ENCODE measurements at places on chromosomes 2 and 18.

GRCh38 chr2:11616851-11617415, 53.1 kb downstream of the NTSR2 start:
- no peak for DNase-seq

- DNase-seq: no peak
Measured at GRCh38 chr2:143248631-143249030, 119.4 kb downstream of the ARHGAP15 start.

DNA sequence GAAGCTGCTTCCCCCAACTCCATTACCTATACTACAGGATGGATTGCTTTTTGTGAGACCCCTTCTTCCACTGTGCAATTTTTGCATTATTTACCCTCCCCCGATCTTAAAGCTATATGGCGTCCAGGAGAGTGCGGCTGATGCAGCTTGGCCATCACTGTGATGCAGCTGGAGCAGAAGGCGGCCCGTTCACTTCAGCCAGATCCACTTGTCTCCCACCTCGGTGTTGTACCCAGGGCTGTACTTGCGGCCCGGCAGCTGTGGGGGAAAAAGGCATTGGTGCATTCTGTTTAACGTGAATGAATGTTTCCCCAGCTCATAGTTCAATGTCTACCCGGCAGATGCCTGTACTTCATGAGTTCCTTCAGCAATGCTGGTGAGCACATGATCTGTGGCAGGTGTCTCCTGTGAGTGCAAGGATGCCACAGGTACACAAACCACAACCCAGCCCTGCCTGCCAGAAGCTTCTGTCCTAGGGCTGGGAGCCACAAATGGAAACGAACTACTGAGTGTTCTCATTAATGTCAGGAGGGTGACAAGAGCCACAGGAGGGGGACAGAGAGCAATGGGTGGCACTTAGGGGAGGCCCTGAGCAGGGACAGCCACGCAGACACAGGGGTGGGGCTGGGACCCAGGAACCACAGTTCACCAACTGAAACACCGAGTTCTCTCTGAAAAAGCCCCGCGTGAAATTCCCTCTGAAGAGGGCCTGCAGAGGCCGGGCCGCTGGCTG, 64.0 kb downstream of the NDUFA10 start:
- DNase-seq: no peak

GRCh38 chr2:223459328-223459939, 142.7 kb downstream of the SCG2 start:
- no peak for DNase-seq

DNA sequence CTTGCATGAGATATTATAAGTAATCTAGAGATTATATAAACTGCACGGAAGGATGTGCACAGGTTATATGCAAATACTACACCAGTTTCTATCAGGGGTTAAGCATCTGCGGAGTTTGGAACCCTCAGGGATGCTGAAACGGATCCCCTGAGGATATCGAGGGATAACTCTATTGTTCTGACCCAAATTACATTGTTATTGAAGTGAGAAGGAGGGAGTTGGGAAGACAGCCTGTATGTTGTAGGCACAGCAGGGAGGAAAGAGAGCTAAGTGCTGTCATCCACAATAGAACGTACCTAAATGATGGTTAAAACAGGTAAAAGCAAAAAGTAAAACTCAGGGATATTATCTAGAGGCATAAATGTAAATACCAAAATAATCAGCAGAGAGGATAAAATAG, 44.6 kb upstream of the SMAD2 start:
- no peak for DNase-seq

DNA sequence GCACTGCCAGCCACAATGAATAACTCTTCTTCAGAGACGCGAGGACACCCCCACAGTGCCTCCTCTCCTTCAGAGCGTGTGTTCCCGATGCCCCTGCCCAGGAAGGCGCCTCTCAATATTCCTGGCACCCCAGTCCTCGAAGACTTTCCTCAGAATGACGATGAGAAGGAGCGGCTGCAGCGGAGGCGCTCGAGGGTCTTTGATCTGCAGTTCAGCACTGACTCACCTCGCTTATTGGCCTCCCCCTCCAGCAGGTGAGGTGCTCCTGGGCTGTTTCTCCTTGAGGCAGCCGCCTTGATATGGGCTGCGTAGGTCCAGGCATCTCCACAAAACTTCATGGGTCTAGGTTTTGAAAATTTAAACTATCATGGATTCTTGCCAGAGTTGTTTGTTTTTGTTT, 6.1 kb downstream of the NCAPH start:
- DNase-seq: no peak

GRCh38 chr2:203396667-203397066, 68.5 kb downstream of the ABI2 start:
- DNase-seq: no peak

DNA sequence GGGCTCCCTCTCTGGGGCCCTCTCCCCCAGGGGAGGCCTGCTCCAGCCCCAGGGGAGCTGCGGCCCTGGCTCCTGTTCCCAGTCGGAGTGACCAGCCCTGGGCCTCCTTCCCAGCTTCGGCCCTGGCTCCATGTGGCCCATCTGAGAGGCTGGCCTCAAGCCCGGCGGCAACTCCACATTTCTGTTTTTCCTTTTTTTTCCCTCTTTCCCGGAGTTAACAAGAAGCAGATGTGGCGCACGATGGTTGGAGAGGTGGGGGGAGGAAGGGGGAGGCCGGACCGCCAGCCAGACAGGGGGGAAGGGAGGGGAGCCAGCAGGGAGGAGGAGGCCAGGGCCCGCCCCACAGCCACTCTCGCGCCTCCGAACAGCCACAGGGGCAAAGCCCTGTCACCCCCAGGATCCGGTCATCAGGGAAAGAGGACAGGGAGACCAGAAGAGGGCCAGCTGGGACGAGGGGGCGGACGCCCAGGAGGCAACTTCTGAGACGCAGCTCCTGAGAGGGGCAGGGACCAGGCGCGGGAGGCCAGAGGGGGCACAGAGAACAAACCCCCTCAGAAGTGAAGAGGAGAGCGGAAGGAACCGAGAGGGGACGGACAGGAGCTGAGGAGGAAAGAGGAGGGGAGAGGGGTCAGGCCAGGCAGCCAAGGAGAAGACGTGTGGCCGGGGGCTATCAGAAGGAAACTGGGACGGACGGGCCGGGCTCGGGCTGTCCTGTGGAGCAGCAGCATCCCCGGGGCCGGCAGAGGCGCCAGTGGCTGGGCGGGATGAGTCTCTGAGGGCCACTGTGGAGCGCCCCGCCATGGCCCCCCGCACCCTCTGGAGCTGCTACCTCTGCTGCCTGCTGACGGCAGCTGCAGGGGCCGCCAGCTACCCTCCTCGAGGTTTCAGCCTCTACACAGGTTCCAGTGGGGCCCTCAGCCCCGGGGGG, at the start of gene EMILIN1:
Gene EMILIN1, plus strand, starts transcription at position 349 of the 928 bp plus-strand sequence. Its CDS starts 451 bp downstream, at position 800.
- DNase-seq: peak; percentile 80

DNA sequence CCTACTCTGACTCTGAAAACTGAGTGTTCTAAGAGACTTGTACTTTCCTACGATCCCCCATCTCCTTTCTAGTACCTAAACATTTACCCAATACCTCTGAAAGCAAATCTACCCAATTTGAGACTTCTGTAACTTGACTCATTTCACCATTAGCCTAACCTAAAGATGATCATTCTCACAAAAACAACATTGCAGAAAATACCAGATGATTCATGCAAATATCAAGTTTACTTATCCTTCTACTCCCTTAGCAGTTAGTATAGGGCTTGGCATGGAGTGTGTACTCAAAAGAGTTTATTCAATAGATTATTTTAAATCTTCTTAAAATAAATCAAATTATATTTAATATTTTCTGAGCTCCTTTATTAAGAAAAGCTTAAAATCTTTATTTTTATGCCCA, 89.6 kb downstream of the NR4A2 start:
- no peak for DNase-seq

- no peak for DNase-seq
Measured at GRCh38 chr2:46545015-46545839, 65.9 kb downstream of the TMEM247 start.

DNA sequence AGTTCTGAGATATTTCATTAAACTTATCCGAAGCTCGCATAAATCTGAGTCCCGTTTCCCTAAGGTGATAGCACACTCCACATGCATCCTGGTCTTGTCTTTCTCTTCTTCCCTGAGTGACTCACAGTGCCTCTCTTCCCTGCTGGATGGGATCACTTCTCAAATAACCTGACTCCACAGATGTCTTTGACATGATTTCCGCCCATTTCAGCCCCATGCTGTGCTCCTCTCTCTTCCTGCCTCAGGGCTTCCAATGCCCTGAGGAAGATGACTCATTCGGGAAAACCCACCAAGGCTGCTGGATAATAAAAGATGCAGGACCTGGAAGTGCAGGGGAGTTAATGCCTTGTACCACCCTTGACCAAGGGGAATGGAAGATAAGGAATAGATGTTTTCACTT, 441.7 kb upstream of the SOX11 start:
- DNase-seq: no peak

GRCh38 chr2:173997269-173997668, 32.1 kb upstream of the SP3 start:
- no peak for DNase-seq

DNA sequence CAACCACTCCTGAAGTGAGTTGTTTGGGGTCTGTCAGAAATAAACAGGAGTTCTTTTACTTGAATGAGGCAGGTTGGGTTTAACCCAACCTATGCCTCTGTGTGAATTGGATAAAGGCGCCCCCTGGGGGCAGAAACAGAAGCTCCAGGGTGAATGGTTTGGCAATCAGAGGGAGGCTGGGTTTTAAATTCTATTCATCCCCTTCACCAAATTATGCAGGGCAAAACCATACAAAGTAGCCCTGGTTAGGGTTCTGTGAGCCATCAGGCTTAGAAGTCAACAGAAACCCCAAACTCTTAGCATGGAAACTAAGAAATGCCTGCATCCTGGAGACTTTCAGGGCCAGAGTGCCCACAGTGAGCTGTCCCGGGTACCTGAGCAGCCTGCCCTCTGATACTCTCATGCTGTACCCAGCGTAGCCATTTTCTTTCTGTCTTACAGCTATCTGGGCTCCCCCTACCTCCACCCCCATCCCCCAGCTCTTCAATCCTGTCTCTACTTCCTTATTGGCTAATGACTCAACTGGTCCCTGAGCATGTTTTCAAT, 241.5 kb downstream of the ICOS start:
- no peak for DNase-seq

- no peak for DNase-seq
Measured at GRCh38 chr18:44818668-44819403, 138.1 kb downstream of the SETBP1 start.

DNA sequence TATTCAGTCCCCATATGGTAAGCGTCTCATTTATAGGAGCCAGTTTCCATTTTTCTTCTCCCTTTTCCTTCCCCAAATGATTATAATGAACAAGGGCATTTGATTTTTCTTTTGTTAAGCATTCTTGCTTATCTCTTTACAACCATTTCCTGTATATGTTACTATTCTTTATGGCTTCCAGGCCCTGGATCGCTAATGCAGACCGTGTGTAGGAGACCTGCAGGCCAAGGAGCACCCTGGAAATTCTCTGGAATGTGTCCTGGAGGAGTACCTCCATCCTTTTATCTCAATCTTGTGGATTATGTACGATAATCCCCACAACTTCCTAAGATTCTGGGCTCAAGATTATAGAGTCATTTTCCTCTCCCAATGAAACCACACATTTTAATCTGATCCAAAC, 439.6 kb upstream of the MMADHC start:
- DNase-seq: no peak

DNA sequence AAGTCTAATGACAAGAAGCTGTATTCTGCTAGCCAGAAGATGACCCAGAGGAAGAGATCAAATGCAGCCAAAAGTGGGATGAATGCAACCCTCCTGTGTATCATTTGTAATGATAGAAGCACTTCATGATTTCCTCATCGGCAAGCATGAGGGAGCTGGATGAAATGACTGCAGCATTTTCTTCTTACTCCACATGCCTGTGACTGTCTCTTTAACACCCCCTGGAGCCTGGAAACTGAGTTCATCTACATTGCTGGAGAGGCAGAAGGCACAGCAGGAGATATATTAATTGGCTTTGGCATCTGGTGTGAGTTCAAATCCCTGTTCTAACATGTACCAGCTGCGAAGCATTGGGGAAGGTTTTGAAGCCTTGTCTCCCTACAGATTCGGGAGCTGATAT, 37.7 kb downstream of the ID2 start:
- DNase-seq: no peak

DNA sequence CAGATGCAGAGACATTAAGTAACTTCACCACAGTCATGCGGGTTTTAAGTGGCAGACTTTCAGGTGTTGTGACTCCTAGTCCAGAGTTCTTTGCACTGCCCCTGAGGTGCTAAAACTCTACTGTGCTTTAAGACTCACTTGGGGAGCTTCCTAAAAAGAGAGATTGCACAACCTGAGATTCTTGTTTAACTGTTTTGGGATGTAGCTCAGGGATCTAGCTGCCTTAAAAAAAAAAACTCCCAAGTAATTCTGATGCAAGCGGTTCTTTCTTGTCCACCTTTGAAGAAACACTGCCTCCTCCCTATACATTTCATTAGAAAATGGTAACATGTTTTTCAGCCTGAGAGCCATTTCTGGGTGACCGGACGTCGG, 13.0 kb downstream of the IL37 start:
- DNase-seq: no peak

DNA sequence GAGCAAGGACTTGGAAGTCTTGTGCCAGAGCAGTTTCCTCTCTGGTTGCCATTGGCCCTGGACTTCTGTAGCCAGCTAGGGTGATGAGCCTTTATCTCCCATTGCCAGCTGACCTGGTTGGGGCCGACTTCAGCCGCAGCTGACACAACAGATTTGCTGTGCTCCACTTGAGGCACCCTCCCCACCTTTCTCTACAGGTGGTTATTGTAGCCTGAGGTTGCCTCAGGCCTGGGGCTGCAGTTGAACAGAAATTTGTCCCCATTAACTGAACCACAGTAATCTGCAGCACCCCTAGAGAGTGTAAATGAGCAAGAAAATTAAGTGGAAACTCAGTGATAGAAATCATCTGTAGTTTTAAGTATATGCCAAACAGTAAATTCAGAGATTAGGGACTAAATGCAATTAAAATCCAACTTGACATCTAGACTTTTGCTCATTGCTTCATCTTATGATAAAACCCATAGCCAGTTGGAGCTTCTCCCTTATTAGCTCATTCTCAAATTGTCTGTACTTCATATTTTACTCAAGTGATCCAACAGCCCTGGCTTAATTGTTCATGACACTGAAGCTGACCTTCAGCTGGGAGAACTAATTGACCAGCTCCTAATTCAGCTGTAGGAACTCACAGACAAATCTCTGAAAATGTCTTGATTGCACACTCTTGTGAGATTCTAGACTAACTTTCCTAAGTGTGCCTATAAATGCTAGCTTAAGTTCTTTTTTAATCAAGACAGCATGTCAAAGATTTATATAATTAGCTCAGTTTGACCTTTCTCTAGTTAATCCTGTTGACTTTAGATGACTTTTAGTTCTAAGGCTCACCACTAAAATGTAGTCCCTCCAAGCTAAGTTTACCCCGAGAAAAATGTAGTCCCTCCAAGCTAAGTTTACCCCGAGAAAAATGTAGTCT, 48.9 kb downstream of the COPS8 start:
- no peak for DNase-seq

GRCh38 chr2:201574766-201575165, 68.5 kb downstream of the TMEM237 start:
- no peak for DNase-seq

DNA sequence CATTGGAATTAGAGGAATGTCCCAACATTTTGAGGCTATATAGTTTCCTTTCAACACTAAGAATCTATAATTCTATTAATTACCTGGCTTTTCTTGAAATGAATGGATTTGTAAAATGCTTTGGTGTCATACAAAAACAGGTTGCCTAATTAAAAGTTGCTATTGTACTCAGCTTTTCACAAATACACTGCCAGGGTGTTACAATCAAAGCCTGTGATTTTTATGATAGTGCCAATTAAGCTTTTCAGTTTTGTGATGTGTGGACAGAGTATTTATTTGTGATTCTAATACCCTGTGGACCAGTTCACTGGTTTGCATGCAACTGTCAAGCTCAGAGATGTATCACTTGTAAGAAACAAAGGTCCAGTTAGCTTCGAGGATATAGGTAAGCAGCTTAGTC, 71.8 kb downstream of the NAB1 start:
- no peak for DNase-seq
